ENCODE measurements at places on chromosomes 13 and 19.

- DNase-seq, result no peak
These were observed 1158.0 kb downstream of the EFNB2 start for GRCh38 chr13:105377452-105377851.

DNA sequence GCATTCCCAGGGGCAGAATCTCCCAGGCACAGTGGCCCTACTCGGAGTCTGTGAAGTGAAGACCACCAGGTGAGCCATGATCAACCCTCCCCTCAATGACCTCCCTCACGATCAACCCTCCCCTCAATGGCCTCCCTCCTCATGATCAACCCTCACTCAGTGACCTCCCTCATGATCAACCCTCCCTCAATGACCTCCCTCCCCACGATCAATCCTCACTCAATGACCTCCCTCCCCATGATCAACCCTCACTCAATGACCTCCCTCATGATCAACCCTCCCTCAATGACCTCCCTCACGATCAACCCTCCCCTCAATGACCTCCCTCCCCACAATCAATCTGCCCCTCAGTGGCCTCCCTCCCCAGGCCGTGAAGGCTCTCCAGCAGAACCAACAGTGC, 32.1 kb downstream of the SBNO2 start:
- DNase-seq, result no peak

- no peak for DNase-seq
These were observed 266.3 kb downstream of the PCDH20 start for GRCh38 chr13:61149331-61149730.

DNA sequence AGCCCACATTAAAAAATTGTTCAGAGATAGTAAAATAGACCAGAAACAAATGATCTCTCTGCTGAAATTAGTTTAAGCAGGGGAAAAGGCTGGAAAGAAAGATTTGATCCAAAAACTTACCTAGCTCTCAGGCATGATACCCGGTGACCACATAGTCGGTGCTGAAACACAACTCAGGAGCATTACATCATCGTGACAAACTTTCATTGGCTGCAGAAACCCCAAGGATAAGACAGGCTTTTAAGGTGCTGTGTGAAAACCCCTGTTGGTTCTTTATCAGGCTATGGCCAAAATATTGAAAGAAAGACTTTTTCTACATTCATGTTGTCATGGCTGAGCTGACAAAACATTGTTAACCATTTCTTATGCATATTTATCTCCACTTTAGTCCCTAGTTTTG, 171.7 kb upstream of the KLF12 start:
- no peak for DNase-seq

DNA sequence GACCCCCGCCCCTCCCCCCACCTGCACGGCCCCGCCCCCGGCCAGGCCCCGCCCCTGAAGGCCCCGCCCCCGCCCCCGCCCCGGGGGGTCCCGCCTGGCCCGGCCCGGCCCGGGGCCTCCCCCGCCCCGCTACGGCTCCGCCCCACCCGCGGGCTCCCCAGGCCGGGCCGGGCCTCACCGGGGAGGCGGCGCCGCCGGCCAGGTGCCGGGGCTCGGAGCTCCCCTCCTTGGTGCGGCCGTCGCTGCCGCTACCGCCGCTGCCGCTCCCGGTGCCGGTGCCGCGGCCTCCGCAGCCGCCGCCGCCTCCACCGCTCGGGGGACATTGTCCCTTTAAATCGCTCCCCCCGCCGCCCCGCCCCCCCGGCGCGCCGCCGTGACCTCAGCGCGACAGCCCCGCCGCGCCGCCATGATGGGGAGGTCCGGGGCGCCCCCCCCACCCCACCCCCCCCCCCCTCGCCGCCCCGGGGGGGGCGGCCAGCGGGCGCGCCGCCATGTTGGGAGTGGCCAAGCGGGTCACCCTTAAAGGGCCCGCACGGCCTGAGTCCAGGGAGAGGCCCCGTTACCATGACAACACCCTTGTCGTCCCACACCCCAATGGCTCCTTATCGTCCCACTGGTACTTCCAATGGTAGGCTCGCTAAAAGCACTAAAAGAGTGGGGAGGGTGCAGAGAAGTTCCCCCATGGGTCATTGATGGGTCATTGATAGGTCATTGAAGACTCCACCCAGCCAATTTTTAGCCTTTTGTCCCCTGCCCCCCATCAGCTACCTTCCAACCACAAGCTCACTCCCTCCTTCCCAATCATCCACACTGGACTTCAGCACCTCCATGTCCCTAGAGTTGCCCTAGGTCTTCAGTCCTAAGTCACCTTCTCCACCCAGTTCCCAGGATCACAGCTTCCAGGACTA, at the start of gene WIZ:
WIZ (minus strand) TSS at position 337 of the 908 bp plus-strand sequence. CDS start 1,649 bp downstream, outside the sequence.
- peak; percentile 60 for DNase-seq

Measured in HL-60 (cell line).